Stimulated activated CD8-positive, alpha-beta memory T cell treated with anti-CD3 and anti-CD28 coated beads, Interleukin-15, amount 100 ng/mL, for 1 hour (primary cell): ENCODE measurements at places on chromosomes 6 and 20.

DNA sequence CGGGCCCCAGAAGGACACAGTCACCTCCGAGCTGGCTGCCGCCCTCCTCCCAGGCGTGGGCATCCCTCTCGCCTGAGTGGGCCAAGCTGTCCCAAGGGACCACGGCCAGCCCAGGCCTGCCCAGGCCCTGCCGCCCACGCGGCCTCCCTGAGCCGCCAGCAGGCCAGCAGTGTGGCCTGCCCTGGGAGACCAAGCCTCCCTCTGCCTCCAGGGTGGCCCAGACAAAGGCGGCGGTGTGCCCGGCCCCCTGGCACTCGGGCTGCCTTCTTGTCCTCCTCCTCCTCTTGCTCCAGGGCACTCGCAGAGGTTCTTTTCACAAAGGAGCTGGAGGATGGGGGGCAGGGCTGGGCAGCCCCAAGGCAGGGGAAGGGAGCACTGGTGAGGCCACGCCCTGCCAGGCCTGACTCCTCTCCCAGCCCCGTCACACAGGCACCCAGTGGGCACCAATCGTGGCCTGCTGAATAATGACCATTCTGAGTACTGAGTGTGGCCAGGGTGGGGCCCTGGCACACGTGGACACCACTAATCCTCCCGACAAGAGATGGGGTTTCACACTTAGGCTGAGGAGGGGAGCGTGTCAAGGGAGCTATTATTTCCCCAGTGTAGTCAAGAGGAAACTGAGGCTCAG, 25.3 kb downstream of the NOL4L start:
- no peak for DNase-seq

GRCh38 chr6:148629181-148629580, 117.6 kb upstream of the UST start:
- no peak for DNase-seq

DNA sequence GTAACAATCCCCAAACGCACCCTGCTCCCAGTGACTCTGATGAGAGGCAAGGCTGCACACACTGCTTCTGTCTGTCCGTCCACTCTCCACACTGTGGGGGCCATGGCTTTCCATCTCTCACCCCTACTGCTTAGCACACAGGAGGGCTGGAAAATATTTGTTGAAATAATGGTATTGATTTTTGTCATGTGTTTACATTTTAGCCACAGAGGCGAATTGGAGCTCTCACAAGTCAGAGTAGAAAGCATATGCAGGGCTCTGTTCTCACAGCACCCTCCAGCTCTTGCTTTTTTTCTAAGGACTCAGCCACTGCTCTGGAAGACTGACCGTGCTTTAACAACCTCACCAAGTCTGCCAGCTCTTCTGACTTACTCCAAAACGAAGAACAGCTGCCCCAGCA, 273.8 kb downstream of the GMDS start:
- DNase-seq = no peak

DNA sequence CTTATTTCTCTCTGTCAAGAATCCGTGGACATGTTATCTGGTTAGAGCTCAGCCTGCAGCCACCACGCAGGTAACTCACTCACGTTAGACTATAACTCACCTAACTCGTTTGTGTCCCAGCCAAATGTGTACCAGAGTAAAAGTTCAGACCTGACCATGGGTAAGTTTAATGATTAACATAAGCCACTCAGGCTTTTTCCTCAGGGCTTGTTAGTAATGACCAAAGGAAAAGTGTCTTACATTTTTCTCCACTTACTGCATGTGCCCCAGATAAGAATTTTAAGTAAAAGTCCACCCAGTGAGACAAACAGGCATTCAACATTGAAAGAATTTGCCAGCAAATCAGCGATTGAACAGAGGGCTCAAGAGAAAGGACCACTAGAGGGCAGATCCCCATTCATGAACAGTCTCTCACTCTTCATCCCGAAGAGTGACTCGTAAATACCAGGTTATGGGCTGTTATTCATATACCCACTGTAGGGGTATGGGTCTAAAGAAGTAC, at the start of gene PKHD1:
Gene PKHD1, minus strand, starts transcription at position 116 of the 502 bp plus-strand sequence. CDS start 2,680 bp downstream, outside the sequence.
- no peak for DNase-seq

DNA sequence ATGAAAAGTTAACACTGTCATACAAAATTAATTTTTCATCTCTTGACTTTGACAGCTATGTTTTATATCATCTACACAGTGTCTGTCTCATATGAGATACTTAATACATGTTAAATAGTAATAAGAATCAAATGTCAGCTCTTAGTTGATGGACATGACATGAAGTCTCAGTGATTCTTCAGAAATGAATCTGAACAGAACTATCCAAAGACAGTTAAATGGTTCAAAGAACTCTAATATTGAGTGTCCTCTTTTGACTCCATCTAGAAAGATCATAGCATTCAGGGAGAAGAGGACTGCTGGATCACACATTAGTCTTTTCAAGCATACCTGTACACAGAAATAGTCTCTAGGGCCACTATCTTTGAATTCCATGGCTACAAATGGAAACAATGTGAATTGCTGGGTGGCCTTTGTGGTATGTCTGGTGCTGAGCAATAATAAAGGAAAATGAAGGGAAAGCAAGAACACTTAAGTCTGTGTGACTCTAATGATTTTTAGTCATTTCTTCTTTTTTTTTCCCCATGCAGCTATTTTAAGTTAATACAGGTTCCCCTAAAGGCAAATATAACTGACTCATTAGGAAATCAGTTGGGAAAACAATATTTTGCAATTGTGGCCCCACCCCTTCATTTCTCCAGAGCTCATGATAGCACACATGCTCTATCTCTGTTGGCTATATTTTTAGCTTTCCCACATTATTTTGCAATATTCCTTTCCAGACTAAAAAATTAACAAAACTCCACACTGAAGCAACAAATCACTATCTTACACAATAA, 367.5 kb downstream of the GRIK2 start:
- no peak for DNase-seq

DNA sequence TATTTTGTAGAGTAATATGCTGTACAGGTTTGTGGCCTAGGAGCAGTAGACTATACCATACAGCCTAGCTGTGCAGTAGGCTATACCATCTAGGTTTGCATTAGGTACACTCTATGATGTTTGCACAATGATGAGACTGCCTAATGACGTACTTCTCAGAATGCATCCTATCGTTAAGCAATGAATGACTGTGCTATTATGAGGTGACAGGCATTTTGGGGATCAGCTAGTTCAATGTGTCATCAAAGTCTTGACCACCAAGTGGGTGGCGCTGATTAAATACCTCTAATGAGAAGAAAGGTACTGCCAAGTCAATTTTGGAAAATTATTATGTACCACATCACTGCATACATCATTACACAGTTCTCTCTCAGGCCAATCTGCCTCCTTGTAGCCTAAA, 190.2 kb downstream of the BACH2 start:
- no peak for DNase-seq

GRCh38 chr6:79170959-79171358, 63.5 kb downstream of the HMGN3 start:
- DNase-seq = no peak

- DNase-seq = no peak
Observed at GRCh38 chr20:4056880-4057279, 41.5 kb upstream of the RNF24 start.

DNA sequence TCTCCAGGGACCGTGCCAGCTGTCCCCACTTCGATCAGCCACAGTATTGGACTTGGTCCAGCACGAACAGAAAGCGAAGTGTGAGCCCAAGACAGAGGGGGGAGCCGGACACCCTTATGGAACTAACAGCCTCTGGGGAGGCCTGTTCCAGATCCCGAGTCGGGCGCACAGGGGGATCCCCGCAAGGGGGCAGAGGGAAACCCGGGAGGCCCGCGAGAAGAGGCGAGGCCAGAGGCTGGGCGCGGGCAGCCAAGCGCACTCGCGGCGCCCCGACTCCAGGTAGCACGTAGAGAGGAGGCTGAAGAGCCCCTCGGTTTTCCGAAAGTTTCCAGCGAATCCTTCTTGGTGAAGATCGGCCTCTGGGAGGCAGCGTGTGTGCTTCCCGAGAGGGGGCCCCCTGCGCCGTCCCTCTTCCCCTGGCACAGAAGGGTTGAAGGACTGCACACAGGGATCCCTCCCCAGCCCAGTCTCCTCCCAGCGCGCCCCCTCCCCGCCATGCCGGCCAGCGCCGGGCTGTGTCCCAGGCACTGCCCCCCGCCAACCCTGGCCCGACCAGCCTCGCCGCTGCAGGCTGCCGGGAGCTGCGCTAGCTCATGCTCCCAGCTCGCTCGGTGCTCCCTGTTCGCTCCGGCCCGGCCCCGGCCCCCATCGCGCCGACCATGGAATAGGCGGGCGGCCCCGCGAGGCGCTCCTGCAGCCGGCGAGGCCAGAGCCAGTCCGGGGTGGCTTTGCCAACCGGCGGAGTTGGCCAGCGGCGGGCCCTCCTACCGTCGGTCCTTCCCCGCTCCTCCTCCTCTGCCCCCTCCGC, 577 bp upstream of the SLC24A3 start:
- DNase-seq = no peak

DNA sequence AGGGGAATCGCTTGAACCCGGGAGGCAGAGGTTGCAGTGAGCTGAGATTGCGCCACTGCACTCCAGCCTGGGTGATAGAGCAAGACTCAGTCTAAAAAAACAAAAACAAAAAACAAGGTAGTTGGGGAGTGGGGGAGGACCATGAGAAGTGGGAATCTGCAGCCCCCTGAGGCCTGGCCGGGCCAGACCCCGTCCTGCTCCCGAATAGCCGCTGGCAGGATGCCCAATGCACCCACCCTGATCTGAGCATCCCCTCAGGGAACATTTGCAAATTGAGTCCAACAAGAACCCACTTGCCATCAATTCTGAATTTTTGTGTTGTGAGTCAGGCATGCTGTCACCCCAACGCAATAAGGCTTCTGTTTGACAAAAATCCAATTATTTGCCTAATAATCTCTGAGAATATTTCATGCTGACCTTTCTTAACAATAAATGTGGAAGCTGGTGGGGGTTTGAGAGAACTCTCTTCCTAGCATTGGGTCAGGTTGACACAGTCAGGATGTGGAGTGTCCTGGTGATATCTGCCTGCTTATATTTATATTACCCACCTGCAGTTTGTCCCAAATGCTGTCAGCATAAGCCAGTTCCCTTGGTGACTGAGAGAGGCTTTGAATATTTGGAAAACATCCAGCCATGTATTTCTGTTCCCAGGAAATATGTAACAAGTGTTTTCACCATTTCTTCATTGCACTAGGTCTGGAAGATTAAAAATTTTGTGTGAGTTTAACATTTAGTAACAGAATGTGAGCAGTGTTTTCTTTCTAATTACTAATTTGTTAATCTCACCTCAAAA, 28.4 kb upstream of the FRMD1 start:
- DNase-seq = no peak

GRCh38 chr6:81748994-81749393, 3.5 kb downstream of the TENT5A start:
- DNase-seq = no peak

DNA sequence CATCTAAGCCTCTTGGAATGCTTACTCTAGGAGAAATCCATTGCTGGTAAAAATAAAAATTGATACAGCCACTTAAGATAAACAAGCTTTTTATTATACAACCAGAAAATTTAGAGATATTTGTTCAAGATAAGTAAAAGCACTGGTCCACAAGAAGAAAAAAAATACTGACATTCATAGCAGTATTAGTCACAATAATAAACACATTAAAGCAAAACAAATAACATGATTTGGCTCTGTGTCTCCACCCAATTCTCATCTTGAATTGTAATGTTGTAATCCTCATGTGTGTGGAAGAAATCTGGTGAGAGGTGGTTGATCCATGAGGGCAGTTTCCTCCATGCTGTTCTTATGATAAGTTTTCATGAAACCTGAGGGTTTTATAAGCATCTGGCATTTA, 1093.5 kb upstream of the ADGRB3 start:
- no peak for DNase-seq

- DNase-seq = peak; percentile 6
Observed at GRCh38 chr6:25366903-25367545, 87.8 kb downstream of the CARMIL1 start.

DNA sequence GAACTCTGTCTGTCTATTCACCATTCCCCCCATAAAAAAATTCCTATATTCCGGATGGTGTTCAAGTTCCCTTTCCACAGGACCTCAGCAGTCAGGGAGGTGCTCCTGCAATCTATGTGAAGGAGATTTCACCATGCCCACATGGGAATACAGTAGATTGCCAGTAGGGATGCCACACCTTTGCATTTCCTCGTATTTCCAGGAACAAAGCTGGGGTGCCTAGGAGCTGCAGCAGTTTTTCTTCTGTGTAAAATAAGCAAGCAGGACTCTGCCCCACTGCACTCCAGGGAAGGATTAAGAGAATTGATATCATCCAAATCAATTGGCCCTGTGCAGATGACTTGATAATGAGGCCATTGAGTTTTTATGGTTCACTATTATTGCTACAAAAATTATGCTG, 7.4 kb upstream of the KIF16B start:
- DNase-seq = no peak

DNA sequence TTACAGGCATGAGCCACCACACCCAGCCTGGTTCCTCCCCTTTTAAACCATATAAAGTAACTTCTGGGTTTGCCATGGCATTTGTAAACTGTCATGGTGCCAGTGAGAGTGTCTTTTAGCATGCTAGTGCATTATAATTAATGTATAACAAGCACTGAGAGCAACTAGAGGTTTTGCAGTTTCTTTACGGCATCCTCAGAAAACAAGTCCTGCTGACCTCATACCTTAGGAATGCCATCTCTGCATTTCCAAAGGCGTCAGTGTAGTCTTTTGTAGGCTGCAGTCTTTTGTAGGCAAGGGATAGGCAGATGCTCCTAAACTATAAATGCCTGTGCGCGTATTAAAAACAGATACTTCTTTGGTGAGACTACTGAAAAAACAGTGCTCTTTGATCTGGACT, 75.0 kb upstream of the EZR start:
- DNase-seq = no peak

GRCh38 chr20:12702312-12702711, 306.5 kb upstream of the SPTLC3 start:
- DNase-seq = no peak

- DNase-seq = no peak
Observed at GRCh38 chr6:51936531-51937290, 150.7 kb downstream of the PKHD1 start.

DNA sequence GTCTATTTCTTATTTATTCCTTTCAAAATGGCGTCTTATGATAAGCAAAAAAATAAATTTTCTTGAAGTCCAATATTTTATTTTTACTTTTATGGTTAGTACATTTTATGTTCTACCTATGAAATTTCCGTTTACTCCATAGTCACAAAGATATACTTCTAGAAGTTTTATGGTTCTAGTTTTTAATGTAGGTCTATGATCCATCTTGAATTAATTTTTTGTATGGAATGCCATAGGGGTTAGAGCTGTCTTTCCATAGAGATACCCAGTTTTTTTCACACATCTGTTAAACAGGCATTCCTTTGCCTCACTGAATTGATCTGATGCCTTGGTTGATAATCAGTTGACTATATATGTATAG, 24.9 kb upstream of the ASIP start:
- DNase-seq = no peak

GRCh38 chr6:150377211-150377781, 8.5 kb downstream of the IYD start:
- no peak for DNase-seq
